Fibroblast of upper back skin (primary cell): ENCODE measurements at places on chromosomes 11 and 22.

DNA sequence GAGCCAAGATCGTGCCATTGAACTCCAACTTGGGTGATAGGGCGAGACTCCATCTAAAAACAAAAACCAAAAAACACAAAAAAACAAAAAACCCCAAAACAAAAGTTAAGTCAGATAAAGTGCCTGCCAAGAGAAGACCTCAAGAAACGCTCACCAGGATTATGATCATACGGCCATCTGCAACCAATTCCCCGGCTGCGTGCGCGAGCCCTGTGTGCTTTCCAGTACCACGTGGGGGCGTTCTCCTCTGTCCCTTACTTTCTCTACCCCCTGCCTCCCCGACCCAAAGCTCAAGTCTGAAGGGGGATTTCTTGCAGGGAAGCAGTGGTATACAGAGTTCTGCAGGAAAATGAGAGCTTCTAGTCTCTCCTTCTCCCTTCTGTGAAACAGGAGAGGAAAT, 10.5 kb upstream of the RPS19BP1 start:
- DNase-seq = no peak

GRCh38 chr11:66718320-66718971, 10.6 kb downstream of the SPTBN2 start:
- DNase-seq = no peak

DNA sequence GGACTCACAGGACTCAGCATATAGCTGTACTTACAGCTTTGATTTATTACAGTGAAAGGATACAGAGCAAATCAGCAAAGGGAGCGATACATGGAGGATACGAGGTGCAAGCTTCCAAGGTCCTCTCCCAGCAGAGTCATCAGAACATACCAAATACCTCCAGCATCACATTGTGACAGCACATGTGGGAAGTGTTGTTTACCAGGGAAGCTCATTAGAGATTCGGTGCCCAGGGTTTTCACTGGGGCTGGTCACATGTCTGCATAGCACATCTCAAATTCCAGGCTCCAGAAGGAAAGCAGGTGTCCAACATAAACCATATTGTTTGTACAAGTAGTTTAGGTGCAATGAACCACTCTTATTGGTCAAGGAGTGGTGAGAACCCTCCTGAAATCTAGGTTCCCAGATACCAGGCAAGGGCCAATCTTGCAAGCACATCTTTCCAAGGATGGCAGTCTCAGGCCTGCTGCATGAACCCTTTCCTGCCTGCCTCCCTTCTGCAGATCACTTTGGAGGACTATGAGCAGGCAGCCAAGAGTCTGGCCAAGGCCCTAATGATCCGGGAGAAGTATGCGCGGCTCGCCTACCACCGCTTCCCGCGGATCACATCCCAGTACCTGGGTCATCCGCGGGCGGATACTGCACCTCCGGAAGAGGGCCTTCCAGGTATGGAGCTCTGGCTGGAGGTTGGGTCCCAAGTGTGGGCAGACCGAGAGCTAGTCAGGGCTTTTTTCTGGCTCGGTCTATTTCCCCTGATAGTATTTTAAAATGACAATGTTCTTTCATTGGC, 26.7 kb downstream of the AMPD3 start:
- no peak for DNase-seq

- DNase-seq = peak; percentile 47
Observed at GRCh38 chr11:19938169-19938856, 222.0 kb downstream of the DBX1 start.

GRCh38 chr11:13137844-13138301, 128.8 kb downstream of the RASSF10 start:
- DNase-seq = peak; percentile 46

- DNase-seq = no peak
Observed at GRCh38 chr22:35733791-35734516, 16.3 kb downstream of the APOL5 start.

DNA sequence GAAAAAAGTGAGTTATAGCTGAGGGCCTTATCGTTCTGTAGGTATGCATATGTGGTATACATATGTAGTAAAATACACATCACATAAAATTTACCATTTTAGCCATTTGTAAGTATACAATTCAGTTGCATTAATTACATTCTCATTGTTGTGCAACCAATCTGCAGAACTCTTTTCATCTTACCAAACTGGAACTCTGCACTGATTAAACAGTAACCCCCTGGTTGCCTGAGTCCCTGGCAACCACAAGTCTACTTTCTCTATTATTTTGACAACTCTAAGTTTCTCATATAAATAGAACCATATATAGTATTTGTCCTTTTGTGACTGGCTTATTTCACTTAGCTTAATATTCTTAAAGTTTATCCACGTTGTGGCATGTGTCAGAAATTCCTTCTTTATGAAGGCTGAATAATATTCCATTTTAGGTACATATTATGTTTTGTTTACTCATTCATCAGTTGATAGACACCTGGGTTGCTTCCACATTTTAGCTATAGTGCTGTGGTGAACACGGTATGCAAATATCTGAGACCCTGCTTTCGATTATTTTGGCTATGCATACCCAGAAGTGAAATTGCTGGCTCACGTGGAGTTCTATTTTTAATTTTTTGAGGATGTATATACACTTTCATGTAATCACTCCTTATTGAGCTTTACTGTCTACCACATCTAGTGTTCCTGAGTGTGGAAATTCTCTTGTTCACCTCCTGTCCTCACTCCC, 1.6 kb upstream of the DDX10 start:
- no peak for DNase-seq

GRCh38 chr22:42303396-42304323, 33.2 kb upstream of the TCF20 start:
- DNase-seq = no peak

DNA sequence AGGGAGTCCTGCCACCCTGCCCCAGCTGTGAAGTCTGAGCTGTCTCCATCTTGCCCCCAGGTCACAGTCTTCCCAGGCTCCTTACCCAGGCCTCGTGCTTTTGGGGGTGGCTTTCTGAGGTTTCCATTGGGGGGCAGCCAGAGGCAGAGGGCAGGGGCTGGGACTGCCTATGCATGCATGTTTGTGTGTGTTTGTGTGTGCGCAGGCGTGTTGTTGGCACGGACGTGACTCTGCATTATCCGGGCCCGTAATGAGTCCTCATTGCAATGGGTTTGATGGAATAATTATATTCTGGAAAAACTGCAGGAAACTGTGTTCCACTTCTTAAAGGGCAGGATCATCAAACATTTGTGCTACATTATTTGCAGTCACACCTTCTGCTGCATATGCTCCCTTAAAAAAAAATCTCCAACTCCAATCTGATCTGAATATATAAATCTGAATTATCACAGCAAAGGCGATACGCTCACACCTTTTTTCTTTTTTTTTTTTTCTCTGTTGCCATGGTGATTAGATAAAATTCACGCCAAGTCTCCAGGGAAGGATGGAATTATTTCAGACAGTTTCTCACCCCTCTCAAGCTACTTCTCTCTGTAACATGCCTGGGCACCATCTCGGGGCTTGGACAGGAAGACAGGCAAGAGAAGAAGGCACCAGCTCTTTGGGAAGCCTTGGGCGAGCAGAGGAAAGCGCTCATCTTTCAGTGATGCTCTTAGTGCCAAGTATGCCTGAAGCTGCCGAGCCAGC, 45.9 kb downstream of the DSCAML1 start:
- DNase-seq = no peak

DNA sequence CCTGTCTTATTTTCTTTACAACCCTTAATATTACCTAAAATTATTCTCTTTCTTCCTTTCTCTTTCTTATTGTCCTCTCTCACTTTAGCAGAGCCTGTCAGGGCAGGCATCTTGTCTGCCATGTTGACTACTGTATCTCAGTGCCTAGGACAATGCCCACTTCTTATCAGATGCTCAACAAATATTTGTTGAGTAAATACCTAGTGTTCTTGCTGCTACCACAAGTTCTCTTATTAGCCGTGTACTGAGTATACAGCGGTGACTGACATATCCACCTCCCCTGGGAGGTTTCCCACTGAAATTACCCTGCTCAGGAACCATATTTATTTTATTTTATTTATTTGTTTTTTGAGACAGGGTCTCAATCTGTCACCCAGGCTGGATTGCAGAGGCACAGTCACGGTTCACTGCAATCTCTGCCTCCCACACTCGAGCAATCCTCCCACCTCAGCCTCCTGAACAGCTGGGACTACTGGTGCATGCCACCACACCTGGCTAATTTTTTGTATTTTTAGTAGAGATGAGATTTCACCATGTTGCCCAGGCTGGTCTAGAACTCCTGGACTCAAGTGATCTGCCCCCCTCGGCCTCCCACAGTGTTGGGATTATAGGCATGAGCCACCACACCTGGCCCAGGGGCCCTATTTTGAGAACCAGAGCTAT, 6.7 kb downstream of the HPX start:
- no peak for DNase-seq

DNA sequence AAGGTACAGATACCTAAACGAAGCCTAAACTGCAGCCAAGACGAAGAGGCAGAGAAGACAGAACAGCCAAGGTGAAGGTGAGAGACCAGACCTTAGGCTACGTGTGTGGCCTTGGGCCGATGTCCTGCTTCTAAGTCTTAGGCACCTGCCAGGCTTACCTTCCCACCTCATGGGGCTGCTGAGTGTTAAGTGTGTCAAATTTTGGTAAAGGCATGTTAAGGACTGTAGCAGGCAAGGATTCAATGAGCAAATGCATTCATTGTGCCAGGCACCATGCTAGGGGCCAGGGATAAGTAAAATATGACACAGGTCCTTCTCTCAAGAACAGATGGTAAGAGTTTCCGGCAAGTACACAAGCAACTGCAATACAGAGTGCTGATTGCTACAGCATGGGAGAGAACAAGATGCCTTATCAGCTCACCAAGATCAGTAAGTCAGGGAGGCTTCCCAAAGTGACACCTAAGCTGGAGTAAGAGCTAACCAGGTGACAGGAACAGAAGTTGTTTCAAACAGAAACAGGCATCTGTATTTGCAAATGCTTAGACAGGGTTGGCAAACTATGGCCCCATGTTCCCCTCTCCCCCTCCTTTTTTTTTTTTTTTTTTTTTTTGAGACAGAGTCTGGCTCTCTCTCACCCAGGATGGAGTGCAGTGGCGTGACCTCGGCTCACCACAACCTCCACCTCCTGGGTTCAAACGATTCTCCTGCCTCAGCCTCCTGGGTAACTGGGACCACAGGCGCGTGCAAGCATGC, 46.7 kb downstream of the CLTCL1 start:
- DNase-seq = no peak

DNA sequence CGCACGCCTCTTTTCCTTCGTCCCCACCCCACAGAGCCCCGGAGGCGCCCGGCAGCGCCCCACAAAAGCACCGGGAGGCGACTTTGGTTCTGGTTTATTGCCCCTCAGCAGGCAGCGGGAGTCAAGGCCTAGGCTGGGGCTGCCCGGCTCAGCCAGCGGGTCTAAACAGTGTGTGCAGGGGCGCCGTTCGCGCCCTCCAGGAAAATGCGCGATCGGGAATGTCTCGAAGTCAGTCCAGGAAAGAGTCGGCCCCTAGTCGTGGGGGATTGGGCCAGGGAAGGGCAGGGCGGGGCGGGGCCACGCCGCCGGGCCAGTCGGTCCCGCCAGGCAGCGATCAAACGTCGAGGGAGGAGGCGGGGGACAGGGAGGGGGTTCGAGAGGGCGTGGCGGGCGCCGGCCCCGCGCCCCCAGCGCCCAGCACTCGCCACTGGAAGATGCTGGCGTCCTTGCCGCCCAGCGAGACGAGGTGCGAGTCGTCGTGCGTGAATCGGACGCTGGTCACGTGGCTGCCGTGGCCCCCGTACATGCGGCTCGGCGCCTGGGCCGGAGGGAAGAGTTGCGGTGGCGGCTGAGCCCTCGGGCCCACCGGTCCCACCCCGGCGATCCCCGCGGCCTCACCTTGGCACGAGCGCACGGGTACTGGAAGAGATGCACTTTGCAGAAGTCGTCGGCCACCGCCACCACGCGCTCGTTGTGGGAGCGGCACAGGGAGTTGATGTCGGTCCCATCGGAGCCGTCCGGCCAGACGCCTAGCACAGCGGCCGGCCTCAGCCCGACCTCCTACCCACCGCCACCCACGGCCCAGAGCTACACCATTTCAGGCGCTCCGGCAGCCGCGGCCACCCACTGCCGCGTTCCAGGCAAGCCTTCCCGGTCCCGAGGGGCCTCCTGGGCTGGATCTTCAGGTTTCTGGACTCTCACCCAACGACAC, 741 bp upstream of the MTA2 start:
- DNase-seq = peak; percentile 70

DNA sequence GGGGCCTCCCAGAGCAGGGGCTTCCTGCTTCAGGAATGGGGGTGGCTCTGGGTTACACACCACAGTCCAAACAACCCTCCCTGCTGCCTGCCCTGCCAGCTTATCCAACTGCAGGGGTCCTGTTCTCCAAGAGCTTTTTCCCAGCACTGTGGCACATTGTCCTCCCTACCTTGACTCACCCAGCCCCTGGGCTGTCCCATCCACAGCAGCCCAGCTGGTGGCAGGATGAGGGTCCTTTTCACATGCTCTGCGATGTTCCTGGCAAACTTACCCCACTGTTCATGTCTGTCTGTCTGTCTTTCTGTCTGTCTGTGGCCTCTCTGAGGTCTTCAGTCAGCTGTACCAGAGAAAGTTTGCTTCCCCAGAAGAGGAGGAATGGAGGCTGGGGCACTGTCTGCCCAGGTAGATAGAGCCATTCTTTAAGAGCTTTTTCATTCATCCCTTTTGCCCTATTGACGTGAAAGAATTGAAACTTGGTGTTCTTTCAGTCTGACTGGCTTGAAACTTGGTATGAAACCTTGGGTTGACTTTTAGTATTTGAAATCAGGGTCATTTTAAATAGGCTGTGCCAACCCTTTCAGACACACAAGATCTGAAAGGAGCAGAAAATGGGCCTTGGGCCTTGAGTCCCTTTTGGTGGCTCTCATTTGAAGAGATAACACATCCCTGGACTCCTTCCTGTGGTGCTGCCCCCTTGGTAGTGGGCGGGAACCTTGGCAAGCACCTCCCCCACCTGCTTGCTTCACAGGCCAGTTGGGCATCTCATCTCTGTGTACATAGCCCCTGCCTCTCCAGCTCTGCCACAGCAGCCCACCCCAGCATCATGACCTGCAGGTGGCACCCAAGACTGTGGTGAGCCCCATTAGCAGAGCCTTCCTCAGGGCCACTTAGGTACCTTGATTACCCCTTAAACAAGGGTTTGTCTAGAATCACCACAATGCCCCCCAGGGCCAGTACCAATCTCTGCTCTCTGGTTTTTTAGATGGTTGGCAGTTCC, 74.6 kb upstream of the SUSD2 start:
- no peak for DNase-seq

DNA sequence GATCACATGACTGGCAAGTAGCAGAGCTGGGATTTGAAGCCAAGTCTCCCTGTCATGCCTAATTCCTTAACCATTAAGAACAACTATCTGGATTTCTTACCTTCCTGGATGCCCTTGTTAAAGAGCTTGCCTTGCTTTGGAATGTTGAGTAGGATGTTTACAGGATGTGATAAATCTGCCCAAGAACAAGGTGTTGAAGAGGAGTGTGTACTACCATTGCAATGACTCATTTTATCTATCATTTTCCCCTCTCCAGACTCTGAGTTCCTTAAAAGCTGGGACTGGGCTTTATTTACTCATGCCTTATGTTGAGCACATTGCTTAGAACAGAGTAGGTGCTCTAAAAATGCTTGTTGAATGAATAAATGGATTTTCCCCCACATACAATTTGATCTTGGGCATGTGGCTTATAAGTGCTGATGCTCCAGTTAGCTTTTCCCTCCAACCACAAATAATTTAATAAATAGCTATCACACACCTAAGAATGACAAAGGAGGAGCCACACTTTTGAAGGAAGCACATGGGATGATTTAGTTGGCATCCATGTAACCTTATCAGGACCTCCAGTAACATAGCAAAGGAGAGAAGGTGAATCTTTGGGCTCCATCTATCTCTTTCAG, 268.6 kb upstream of the SESN3 start:
- peak; percentile 94 for DNase-seq
